ENCODE measurements at places on chromosomes 11 and 22.

GRCh38 chr11:119932828-119933562 lies 204.0 kb upstream of the NECTIN1 start:
- DNase-seq = no peak

DNA sequence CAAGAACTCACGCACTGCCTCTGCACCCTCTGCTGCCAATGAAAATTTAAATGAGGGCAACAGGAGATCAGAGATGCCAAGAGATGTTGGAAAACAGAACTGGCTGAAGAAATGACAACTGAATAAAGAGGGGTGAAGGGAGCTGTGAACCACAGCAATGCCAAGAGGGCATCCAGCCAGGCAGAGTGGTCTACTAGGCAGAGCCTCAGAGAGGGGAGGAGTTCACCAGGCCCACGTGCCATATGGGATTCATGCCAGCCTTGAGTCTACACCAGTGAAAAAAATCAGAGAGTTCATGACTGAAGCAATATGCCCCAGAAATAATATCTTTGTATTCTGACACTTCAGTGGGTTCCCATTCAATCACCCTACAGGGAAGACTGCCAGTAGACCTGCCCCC lies 4.4 kb downstream of the APOL2 start:
- DNase-seq = no peak

- DNase-seq = no peak
These were observed 55.7 kb downstream of the NRXN2 start for GRCh38 chr11:64667154-64667745.

GRCh38 chr11:19924311-19924710 lies 211.7 kb downstream of the NAV2 start:
- no peak for DNase-seq

DNA sequence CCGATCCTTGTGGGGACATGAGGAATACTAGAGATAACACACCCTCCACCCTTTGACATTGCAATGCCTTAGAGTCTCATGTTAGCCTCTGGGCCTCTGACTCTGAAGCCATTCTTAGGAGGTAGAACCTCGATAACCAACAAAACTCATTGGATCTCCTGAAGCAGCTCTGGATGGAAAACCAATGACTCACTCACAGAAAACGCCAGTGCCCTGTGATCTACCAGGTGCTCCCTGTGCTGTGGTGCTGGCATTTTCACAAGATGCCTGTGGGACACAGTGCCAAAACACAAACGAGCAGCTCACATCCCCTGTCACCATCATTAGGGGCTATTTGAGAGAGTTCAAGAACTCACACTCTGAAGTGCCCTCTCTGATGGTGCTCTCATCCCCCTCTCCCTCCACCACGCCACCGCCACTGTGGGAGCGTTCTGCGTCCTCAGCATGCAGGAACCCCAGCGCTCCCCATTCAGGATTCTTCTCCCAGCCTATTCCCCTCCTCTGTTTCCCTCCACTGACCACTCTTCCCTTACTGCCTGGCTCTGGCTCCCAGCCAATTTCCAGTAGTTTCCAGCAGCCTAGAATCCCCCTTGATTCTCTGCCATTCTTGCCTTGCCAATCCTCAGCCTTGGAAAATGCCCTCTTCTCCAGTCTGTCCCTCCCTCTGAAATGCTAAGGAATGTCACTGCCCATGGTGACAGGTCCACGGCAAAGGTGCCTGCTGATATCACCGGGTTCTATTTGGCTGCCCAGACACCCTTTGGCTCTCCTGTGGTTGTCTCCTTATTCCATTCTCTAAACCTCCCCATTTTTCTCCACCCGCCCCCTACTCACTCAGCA lies 4.7 kb upstream of the POLD4 start:
- DNase-seq = no peak

- no peak for DNase-seq
These were observed 3.7 kb downstream of the RRP7A start for GRCh38 chr22:42515896-42516295.

DNA sequence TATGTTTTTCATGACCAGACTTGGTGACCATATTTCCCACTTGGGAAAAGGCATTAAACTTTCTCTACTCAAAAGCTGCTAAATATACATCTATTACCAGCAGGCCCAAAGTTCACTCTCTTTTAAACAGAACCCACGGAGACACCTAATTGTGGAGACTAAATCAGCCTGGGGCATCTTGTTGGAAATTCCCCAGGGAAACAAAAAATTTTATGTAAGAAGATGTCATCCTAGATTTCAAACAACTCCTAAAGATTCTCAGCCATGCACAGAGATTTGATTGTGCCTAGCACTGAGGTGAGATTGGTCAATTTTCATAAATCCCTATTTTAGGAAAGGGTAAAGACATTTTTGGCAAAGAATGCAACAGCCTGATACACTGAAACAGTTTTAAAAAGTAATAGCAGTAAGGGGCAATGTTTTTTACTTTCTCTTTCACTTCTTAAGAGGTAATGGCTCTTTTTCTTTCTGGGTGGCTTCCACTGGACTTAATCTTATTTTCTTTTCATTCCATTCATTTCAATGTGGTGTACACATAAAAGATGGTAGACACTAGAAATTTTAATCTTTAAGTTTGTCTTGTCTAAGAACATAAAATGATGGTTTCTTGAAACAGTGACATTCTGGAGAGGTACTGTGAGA lies 9.6 kb downstream of the OR52N2 start:
- no peak for DNase-seq

GRCh38 chr11:118033443-118033842 lies 43.4 kb upstream of the TMPRSS4 start:
- no peak for DNase-seq

- peak; percentile 52 for DNase-seq
These were observed 73.5 kb upstream of the PPARA start for GRCh38 chr22:46076651-46077339.

DNA sequence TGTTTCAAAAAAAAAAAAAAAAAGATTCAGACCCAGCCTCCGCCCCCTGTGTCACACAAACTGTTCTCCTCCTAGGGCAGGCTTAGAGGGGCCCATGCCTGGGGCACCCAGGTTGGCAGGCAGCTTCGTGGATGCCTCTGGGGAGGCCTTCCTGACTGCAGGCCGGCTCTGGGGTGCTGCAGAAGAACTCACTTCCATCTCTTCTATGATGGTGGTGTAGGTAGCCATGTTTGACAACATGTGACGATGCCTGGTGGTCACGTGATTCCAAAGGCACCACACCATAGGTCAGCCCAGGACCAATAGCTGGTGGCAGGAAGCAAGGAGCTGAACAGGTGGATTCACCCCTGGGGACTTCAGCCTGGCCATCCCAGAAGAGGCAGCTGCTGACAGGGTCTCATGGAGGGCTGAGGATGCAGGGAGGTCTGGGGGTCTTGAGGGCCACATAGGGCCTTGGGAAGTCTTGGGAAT lies 24.1 kb upstream of the CELSR1 start:
- no peak for DNase-seq

GRCh38 chr22:19146215-19146968 lies 1.9 kb upstream of the ESS2 start:
- no peak for DNase-seq

DNA sequence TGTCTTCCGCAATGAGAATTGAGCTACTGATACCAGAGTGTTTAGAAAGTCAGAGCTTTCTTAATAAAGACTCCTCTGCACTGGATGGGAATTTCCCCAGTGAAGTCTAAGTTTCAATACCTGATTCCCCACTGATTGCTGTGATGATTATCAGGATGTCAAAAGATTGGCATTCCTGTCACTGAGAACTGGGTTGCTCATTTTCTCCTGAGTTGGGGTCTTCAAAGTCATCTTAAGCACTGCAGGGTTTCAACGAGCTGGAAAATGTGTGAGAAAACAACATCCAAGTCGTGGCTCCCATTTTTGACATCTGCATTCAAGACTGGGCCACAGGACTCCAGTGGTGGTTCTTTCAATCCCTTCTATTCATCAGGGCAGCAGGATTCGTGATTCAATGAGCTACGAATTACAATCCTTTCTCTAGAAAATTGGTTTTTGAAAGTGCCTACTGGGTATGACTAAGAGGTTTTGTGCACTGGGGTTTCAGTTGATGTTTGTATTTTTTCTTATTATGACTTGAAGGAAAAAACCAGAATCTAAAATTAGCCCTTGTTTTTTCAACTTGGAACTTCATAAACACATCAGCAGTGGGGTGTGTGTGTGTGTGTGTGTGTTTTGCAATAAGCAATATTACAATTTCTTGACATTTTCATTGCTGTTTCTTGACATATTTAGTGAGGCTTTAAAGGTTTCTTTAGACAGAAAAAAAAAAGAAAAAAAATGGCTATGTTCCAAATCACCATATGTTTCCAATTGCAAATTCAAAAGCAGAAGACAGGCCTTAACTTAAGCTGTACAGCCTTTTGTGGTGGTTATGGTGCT lies 233.0 kb downstream of the FAM76B start:
- no peak for DNase-seq
